ENCODE measurements at places on chromosomes 3 and 15.
A peak's percentile ranks its signal among the peaks of the same experiment; 100 is the strongest.

DNA sequence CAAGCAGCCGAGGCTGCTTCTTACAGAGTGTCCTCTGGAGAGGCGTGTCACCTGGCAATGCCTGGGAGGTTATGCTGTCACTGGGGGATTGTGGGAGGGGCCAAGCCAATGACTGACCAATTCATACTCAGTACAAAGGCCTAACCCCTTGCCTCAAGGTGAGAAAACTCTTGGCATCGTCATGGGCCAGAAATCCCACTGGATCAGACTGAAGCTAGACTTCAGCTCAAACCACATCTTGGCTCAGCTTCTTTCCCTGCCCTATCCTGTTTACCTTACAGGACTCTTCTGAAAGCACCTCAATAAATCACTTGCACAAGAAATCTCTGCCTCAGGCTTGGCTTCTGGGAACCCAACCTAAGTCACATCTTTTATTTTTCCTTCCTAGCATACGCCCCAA is 9.5 kb downstream of the ANAPC13 start:
- DNase-seq: no peak

DNA sequence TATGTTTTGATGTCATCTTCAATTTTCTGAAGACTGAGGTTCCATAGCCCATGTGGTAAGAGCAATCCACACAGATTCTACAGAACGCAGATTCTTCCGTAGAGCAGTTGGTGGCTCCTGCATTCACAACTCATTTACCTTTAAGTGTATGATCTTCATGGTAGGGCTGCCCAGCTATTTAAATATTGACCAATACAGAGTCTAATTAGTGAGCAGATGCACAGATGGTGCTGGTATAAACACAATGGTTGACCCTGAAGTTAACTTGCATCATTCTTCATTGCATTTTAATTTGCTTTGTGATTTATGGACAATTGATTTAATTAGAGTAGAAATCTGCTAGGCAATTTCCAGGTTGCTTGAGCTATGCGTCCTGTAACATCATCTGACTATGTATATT is 269.2 kb downstream of the SQOR start:
- no peak for DNase-seq

- peak; percentile 77 for DNase-seq
These were observed at the start of gene PLA2G4B for GRCh38 chr15:41838400-41838897. TSS of gene PLA2G4B (plus strand) at chr15:41838847. CDS start at chr15:41838914, 67 bp downstream.

DNA sequence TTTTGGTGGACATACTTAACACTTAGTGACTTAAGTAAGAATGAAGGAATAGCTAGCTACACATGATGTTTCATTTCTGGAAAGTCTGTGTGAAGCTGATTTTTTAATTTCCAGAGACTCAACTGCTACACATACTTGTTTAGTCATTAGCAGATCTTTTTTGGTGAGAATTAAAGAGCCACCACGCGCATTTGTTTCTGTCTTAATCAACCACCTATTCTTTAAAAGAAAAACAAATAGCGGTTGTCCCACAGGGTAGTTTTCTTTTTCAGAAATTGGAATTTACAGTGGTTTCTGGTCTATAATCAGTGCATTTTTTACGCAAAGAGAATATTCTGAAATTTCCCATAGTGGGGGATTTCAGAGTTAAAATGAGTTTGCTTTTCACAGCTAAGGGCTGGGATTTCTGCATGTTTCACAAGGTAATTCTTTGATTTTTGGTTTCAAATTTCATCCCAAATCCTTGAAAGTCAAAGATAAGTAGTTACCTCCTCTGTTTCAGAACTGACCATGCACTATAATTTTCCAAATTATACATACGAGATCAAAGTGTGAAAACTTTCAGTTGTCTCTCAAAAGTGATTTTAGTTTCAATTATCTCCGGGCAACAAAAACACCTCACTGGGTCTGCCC is 631.0 kb upstream of the GRM7 start:
- DNase-seq: no peak

DNA sequence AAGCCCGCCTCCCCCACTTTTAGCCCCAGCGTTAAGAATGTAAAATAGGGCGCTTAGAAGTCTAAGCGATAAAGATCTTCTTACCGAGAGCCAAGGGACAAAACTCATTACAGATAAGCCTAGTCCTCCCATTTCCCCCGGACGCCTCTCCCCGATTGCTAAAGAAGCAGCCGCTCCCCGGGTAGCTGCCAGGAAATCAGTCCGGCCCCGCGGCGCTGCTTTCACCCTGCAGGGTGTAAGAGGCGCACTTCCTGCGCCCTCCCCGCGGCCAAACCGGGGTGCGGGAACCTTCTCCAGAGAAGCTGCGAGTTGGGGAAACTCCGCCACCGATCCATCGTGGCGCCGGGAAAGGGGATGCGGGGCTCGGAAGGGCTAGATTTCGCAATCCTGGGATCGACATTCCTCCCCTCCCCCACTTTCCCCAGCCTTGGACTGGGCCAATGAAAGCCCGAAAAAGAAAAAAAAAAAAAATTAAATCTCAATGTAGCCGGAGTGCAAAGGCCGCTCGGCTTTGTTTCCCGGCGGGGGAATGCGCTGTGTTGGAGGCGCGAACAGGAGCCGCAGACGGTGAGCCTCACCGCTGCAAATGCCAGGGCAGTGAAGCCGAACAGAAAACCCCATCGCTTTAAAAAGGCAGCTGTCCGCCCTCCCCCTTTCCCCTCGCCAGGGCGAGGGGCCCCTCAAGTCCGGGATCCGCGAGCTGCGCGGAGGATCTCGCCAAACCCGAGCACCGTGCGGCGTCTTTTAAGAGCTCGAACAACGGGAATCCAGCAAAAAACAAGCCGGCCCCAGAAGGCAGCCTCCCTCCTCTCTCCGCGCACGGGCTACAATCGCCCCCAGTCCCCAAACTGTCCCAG is 626 bp upstream of the PTPRG start:
- peak; percentile 89 for DNase-seq

GRCh38 chr3:161550491-161551195 is 54.0 kb downstream of the OTOL1 start:
- peak; percentile 40 for DNase-seq

DNA sequence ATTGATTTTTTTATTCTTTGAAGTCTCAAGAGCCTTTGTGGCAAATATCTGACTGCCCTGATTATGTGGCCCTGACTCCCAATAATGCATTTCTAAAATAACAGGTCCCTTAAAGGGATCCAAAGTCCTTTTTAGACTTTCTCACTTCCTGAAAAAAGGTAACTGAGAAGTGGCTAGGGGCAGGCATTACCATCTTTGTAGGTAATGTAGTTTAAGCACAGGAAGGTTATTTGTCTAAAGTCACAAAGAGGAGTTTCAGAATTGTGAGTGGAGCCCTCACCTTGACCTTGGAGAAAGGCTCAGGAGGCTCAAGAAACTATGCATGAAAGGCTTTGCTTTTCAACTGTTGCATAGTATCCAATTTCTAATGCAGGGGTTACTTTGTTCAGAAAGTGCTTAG is 142.9 kb upstream of the MRPL3 start:
- DNase-seq: no peak

- DNase-seq: peak; percentile 15
These were observed 189.8 kb downstream of the NTRK3 start for GRCh38 chr15:88066636-88067330.

- no peak for DNase-seq
These were observed 5.4 kb downstream of the PARL start for GRCh38 chr3:183879243-183879642.

- no peak for DNase-seq
These were observed 55.2 kb upstream of the RNF7 start for GRCh38 chr3:141682921-141683320.

DNA sequence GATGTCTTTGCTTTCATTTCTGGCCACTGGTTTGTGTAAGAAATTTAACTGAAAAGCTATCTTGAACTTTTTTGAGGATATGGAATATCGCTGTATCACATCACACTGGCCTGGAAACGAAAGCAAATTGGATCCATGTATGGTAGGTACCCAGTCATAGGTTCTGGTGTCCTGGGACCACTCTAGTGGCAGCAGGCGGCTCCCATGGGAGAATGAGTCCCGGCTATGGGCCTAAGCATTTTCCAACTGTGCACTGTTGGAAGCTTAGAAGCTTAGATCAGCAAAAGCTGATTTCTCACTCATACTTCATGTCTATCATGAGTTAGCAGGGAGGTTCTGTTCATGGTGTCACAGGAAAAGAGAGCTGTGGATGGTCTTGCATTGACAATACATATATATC is 323.2 kb downstream of the PLCL2 start:
- DNase-seq: no peak

Data from tongue (tissue), 3 donors.